OCI-LY7 (cell line): ENCODE measurements at places on chromosomes 12 and 14. TPM values are rescaled to one million over a fixed set of nuclear protein-coding genes. Genes with fewer than 3 reads are reported as not detected.

The HELB gene
- total RNA-seq = 7.5 and 8.1 TPM in 2 replicates

The MAPK1IP1L gene
- total RNA-seq = 92.2 and 94.8 TPM in 2 replicates

The DDX54 gene
- total RNA-seq = 145 and 150 TPM in 2 replicates

The IRAK3 gene
- 0.04 and 0.08 TPM in 2 replicates for total RNA-seq

The LRR1 gene
- 73.0 and 80.3 TPM in 2 replicates for total RNA-seq

The GLI1 gene
- total RNA-seq = 6.0 and 6.5 TPM in 2 replicates

- no peak for DNase-seq
Observed at GRCh38 chr12:48000878-48001504, 3.3 kb downstream of the COL2A1 start.

DNA sequence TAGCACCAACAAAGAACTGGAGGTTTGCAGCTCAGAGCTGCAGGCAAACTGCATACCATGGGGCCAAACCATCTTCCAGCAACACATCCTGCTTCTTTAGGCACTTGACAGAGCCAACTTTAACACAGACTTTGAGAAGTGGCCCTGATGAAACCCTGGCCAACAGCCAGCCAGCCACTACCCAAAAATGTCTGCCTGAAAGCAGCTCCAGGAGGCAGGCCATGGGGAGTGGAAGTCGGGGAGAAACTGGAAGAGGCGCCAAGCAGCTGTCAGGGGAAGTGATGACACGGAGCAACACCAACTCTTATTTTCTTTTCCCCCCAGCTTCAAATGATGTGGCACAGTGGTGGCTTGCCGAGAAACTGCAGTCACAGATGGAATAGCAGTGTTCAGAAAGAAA is 110.9 kb upstream of the PLXNC1 start:
- no peak for DNase-seq

DNA sequence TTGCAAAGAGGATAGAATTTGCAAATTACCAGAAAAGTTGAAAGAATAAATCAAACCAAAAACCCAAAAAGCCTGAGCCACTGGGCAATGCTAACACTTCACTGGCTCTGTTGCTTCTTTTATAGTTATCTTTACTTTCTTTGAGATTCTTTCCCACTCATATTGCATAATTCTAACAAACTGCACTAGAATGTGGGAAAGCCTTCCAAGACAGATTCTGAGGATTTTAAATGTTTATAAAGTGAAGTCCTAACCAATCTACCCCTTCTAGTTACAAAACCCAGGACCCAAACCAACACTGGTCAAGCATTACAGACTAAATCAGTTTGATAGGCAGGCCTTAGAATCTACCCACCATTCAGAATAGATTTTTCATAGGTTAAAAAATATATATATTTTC is 150.9 kb downstream of the MED13L start:
- DNase-seq = no peak

DNA sequence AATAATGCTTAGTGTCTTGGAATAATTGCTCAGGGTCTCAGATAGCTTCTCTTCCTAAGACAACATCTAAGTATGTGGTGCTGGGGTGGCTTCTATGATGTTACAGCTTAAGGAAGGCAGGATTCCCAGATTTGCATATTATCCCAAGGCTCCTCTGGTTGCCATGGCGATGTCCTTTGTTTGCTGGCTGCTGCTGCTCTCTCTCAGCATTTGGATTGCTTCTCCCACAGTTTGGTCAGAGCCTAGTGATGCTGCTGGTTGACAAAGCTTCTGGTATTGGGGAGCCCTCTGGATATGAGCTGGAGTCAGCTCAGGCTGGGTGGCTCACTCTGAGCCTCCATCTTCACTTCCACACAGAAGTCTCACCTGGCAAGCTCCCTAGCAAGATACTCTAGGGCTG is 56.4 kb upstream of the FBXO33 start:
- DNase-seq = no peak

DNA sequence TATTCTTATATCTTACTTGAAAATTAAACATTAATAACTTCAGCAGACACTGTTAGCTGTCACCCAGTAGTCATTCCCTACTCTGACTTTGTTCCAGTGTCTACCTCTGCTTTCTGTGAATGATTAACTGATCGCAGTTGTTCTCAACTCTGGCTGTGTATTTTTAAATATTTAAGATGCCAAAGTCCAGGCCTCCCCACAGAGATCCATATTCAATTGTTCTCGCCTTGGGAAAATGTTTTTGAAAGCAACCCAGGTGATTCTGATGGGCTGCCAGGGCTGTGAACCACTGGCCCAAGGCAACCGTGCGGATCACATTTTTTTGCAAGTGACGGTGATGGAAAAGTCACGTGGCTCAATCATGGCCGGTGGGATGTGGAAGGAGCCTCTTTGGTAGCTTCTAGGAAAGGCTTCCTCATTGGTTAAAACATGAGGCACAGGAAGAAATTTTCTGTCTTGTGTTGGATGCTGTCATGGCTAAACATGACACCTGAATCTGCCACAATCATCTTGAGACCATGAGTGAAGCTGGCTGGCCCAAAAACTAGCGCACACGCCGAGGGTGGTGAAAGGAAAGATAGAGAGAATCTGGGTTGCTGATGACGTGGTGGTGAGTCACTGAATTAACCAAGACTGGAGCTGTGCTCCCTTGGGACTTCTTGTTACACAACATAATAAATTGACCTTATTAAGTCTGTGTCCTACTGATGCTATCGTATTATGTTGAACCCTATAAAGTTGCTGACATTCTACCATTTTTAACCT is 37.2 kb downstream of the RDH12 start:
- no peak for DNase-seq

DNA sequence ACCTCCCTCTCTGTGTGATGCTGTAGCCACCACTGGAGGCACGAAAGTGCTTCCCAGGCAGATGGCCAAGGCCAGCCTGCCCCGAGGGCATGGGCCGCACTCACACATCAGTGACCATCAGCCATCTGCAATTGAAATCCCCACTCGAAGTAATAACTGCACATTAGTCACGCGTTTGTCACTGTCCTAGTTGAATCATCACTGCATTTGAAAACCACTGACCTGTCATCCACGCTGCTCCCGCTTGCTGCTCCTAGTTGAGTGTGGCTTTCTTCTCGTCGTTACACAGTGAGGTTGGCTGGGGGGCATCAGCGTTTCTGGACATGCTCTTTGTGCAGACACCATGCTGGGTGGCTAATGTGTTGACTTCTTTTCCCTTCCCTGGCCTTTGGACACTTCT is 176.1 kb downstream of the ADGRD1 start:
- DNase-seq = no peak

DNA sequence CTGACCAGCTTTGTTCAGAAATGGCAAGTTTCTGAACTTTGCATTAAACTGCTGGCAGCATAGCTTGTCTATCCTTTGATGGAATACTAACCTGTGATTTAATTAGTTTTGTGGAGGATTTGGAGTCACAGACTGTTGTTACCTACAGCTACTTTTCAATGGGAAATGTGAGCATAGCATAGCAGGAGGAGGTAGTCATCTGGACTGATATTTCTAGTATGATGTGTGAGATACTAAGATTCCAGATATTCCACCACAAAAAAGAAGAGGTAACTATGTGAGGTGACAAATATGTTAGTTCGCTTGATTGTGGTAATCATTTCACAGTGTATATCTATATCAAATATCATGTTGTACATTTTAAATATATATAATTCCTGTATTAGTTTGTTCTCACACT is 833.0 kb downstream of the SLC6A15 start:
- no peak for DNase-seq

DNA sequence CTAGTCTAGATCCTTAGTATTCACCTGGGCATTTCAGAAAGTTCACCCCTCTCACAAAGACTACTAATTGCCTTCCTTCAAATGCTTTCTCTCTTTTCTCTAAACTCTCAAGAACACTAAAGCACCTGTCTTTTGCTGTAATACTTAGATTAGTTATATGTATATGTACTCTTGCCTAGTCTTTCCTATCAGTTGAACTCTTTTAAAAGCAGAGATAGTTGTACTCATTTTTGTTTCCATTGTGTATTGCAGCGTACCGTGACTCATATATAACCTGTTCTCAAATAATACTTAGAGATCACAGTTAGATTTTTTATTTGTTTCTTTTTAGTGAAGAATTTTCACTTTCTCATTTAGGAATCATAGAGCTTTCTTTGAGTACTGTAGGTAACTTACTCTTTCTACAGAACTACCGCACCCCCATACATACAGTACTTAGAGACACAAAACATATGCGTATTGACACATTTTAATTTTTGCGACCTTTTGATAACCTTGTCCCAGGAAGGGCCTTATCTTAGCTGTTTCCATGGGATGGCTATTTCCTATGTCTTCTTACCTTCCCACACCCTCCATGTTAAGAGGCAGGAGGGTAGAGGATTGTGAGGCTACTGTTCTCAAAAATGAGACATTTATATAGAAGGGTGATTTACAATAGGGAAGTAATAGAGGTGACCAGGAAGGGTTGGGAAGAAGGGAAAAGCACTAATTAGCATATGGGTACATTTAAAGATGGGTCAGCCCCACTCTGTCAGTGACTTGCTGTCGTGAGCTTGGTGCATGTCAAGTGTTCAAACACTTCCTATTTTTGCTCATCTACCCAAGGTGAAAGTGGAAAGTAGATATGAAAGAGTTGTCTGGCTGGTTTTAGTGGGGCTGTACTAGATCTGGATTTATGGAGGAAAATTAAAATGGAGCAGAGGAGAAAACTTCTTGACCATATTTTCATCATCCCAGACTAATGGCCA is 74.3 kb downstream of the PLEKHA5 start:
- no peak for DNase-seq

- no peak for DNase-seq
Observed at GRCh38 chr14:100873096-100873482, 30.4 kb downstream of the RTL1 start.

DNA sequence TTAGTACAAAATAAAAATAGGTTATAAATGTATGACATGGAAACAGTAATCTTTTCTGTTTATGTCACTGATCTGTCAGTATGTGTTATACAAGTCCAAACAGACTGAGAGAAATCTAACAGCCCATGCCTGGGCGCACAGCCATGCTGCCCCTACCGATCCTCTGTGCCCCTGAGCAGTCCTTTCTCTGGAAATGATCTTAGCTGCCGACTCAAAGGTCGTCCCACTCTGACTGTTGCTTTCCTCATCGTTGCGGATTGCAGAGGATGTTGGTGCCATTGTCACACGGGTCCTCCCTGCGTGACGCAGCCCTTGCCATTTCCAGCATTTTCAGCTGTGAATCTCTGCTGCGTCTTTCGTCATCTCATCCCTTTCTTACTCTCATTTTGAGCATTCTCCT is 82.9 kb upstream of the DYNC1H1 start:
- no peak for DNase-seq

DNA sequence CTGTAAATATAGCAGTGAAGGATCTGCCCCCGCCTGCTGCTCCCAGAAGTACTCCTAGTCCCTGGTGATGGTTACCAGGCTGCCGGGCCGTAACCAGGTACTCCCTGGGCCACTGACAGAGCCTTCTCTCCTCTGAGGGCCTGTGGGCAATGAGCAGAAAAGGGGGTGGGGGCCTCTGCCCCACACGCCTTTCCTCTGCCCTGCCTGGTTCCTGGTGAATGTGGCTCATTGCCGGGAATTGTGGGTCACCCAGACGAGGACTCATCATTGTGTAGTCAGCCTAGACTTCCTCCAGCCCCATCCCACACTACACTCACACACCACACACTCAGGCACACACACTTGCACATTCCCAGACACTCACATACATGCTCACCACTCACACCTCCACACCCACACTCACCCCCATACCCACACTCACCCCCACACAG is 35.7 kb upstream of the ACTN1 start:
- DNase-seq = no peak

- no peak for DNase-seq
Observed at GRCh38 chr14:91108941-91109611, 4.8 kb upstream of the DGLUCY start.

DNA sequence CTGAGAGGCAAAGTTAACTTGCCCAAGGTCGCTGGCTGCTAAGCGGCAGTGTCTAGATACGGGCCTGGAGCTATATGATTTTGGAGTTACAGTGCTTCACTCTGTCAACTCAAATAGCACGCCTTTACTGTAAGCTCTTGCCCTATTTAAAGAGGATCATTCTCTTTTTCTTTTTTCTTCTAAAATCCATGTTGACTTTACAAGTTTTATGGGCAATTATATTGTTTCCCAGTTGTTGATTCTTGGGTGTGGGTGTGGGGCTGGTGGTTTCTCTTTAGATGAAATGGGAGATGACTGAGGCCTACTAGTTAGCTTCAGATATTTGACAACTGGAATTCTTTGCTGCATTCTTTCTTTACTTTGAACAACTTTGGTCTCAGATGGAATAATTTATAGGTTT is 70.7 kb downstream of the C12orf75 start:
- no peak for DNase-seq

DNA sequence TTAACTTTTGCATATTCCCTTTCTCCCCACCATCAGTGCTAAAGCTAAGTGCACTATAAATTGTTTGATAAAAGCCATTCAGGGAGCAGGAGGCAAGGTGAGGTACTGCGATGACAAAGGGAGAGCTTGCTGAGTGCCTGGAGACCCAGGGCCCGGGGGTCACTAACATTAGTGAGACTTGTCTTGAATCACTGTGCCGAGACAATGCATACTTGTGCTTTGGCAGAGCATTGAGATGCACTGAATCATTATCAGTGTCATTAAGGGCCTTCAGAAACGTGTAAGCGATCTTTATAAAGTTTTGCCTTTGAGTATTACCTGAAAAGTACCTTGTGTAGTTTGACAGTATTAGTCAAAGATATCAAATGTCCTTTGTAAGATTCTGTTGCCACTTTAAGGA is 447.5 kb downstream of the PCNX1 start:
- no peak for DNase-seq

DNA sequence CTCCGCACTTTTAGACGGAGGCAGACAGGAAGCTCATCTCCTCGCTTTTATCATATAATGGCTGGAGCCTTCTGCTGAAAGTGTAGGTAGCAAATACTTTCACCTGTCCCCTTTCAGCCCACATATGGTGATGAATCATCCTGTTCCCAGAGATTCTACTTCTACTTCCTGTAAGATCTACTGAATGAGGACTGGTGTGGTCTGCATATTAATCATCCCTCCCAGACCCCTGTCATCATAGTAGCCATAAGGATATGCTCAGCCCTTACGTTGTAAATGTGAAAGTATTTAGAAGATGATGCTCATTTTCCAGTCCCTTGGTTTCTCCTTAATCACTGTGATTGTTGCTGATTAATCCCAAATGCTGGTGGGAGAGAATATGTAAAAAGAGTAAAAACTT is 268.2 kb upstream of the GRIP1 start:
- no peak for DNase-seq

DNA sequence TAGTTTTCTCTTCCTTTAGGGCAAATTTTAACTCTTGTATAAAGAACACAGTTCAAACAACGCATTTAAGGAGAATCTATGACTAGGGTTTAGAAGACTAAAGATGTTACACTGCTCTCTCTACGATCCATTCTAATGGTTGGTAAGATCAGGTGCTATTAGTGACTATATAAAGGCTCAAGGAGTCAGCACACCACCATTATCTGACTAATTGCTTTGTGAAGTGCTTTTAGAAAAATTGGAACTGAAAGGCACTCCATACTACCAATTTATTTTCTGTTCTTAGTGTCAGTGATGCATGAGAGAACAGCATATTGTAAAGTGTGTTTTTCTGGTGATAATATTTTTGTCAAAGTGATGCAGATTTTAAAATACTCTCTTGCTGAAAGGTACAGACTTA is 136.8 kb downstream of the SYT1 start:
- no peak for DNase-seq
